Muscle of leg (tissue), 16 donors: ENCODE measurements at places on chromosomes 1 and 21. TPM values are rescaled to one million over a fixed set of nuclear protein-coding genes. Genes with fewer than 3 reads are reported as not detected.
A peak's percentile ranks its signal among the peaks of the same experiment; 100 is the strongest.

DNA sequence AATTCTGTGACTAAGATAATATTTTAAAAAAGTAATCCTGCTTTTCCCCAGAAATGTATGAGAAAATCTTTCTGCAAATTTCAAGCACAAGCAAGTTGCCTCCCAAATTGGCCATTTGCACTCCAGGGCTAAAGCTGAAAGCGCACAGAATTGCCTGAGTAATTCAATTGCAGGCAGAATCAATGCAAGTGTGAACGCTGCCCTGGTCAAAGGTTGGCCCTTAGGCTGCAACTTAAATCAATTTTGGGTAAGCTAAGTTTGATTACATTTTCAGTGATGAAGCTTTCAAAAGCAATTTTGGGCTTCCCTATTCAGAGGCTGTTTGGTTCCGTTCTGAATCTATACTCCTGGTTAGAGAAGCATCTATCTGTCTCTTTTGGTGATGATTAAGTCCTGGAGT lies 501.8 kb upstream of the ZRANB2 start:
- DNase-seq: no peak

DNA sequence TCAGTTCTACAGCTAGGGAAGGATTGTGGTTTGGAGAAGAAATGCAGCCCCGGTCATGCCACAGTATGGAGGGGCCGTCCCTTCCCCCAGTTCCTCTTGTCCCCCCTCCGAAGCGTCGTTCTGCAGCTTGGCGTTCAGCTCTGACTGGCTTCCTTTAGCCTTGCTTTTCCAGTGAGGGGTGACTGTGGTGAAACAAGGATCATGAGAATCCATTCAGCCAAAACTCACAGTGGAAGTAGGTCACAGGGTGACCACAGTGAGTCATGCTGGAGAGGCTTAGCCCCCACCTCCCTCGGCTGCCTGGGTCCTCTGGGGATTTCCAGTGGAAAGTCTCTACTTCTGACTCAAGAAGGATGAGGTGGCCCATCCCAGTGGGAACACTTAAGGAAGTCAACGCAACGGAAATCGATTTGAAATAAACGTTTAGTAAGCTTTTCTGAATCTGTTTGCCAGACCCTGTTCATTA lies 37.3 kb upstream of the COL6A2 start:
- peak; percentile 77 for DNase-seq

- no peak for DNase-seq
Observed at GRCh38 chr1:17200246-17200645, 4.7 kb upstream of the PADI1 start.

- DNase-seq: peak; percentile 16
Observed at GRCh38 chr1:193211539-193211938, 25.1 kb upstream of the B3GALT2 start.

GRCh38 chr1:181661569-181661968 lies 178.3 kb downstream of the CACNA1E start:
- DNase-seq: no peak

- no peak for DNase-seq
Observed at GRCh38 chr1:172711558-172711957, 52.7 kb downstream of the FASLG start.

- no peak for DNase-seq
Observed at GRCh38 chr1:191852907-191853306, 305.4 kb upstream of the RGS18 start.

DNA sequence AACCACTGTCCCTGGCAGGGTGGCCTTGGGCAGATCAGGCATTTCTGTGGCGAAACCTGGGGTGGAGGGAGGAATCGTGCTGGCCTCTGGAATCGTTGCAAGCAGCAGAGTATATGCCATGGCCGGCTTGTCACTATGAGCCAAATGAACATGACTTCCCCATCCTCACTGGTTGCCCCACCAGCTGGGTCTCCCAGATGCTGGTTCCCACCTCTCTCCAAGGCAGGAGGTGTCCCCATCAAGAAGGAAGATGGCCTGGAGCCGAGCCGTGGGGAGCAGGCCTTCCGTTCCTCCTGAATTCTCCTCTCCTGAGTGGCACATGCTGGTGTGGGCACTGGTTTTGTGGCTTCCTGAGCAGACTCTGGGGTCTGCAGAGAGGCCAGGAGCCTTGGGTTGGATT lies 60.2 kb upstream of the ACTRT2 start:
- no peak for DNase-seq

DNA sequence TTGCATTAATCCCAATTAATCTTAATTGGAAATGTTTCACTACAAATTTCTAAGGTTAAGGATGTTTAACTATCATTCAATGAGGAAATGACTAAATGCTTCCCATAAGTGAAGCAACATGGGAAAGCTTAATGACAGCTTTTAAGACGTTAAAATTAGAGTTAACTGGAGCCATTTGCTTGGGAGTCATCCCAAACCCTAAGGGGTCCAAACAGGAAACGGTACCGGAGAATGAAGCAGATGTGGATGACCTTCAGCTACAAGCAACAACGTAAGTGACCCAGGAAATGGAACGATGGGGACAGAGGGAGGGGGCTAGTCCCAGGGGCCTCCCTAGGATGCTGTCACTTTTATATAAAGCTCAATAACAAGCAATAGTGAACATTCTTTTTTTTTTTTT lies 62.2 kb downstream of the CAPZB start:
- DNase-seq: no peak

DNA sequence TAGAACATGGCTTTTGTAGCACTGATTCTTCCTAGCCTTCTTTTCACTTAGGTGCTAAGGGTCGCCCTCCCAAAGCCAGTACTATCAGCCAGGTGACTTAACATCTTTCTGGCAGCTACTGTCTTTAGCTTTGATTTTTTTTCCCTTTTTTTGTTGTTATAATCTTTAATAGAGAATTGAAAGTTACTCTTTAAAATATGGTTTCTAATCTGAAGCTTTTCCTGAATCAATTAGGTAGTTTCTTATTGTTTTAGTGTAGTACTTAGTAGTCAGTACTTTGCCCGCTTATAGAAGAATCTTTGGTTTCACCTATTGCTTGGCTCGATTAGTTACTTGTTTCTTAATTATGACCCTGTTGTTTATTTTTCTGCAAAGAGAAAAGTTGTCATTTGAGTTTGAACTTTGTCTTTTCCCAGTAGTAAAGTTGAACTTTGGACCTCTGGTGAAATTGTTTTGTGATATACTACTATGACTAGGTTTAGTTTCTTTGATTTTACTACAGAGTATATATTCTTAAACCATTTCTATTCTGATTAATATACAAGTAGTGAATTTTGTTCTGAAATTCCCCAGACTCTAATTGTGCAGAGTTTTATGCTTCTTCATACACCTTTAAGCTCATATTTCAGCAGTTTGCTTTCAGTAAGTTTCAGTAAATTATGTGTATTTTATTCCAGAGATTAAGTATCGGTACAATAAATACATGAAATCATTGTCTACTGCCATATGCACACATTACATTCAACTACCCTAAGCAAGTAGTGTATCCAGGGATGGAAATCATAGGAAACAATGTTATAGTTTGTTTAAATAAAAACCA lies 3.9 kb downstream of the MAGI3 start:
- DNase-seq: no peak

Gene PMF1
- polyA plus RNA-seq: 43.5 TPM

- no peak for DNase-seq
Observed at GRCh38 chr1:65119951-65120350, 28.1 kb upstream of the AK4 start.

GRCh38 chr1:9402256-9402616 lies 109.5 kb downstream of the SPSB1 start:
- no peak for DNase-seq

- no peak for DNase-seq
Observed at GRCh38 chr21:38930066-38930465, 124.3 kb downstream of the ETS2 start.

DNA sequence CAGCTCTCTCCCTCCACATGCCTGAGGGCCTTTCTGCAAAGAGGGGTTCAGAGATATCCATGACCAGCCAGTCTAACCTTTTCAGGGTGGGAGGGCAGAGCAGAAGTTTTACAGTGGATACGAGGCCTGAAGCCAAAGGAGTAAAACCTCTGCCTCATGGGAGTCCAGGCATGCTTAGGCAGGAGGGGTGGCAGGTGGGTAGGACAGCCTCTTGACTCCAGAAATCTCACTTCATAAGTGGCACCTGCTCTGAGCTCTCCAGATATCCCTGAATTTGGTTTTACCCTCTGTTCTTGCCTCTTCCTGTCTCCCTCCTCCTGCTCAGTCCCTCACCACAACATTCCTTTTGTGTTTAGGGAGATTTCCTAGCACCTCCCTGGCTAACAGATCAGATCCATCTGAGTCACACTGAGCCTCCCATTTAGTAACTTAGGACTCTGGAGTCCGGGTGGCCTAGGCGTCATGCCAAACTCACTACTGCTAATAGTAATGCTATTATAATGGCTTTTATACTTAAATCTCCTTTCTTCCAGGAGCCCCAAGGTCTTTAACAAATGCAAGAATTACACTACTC lies 201.0 kb downstream of the HS2ST1 start:
- DNase-seq: no peak

- DNase-seq: no peak
Observed at GRCh38 chr1:5747426-5748285, 244.6 kb downstream of the NPHP4 start.

DNA sequence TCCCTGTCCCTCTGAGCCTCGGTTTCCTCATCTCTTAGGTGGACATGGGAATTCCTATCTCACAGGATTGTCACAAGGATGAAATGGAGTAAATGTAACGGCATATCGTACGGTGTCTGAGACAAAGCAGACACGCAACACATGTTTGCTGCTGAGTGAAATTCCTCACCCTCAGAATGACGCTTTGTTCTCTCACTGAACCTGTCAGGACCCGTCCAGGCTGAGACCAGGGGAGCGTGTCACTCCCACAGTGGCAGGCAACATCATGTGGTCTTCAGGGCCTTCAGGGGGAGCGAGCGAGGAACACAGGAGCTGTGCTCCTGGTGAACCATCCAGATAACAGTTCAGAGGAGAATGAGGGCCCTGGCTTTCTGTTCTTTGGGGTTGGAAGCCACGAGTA lies 74.2 kb downstream of the TOMM20 start:
- no peak for DNase-seq

GRCh38 chr1:245961137-245961540 lies 545.9 kb downstream of the SMYD3 start:
- no peak for DNase-seq

Gene HFM1
- 2.6 TPM for polyA plus RNA-seq

DNA sequence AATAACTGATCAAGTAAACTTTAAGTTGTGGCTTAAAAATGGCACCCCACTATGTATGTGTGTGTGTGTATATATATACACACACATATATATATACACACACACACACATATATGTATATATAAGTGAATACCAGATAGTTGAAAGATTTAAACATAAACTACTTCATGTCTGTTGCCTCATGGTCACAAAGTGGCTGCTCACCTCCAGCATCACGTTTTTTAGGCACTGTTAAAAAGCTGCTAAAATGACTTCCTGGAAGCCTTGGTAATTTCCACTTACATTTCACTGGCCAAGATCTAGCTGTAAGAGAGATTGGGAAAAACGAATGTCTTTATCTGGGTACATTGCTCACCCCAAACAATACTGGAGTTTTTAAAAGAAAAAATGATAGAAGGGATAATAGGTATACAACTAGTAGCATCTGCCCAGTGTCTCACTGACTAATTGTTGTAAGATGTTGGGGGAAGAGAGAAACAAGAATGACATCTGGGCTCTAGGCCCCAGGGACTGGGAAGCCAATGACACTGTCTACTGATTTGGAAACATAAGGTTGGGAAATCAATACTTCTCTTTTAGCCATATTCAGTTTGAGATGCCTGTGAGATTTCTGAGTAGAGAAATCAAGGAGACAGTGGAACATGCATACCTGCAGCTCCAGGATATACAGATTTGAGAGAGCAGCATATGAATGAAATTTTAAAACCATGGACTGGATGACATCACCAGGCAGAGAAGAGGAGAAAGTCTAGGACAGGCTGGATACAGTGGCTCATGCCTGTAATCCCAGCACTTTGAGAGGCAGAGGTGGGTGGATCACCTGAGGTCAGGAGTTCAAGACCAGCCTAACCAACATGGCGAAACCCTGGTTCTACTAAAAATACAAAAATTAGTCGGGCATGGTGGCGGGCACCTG lies 42.8 kb downstream of the CLDN14 start:
- DNase-seq: no peak

- DNase-seq: no peak
Observed at GRCh38 chr1:100810360-100810759, 84.3 kb downstream of the EXTL2 start.

DNA sequence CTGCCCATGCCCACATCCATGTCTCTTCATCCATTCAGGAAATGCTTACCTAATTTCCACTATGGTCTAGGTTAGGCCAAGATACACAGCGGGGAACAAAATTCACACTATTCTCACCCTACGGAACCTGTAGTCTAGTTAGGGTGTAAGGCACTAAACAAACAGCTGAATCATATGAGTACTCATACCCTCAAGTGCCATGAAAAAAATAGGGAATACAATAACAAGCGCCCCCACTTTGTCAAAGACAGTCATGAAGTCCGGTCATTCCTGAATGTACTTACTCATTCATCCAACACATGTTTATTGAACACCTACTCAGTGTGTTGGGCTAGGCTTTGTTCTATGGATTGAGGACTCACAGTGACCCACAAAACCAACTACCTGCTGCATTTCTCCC lies 6.2 kb upstream of the FYB2 start:
- DNase-seq: no peak
